ENCODE measurements at places on chromosomes 6 and 20.

DNA sequence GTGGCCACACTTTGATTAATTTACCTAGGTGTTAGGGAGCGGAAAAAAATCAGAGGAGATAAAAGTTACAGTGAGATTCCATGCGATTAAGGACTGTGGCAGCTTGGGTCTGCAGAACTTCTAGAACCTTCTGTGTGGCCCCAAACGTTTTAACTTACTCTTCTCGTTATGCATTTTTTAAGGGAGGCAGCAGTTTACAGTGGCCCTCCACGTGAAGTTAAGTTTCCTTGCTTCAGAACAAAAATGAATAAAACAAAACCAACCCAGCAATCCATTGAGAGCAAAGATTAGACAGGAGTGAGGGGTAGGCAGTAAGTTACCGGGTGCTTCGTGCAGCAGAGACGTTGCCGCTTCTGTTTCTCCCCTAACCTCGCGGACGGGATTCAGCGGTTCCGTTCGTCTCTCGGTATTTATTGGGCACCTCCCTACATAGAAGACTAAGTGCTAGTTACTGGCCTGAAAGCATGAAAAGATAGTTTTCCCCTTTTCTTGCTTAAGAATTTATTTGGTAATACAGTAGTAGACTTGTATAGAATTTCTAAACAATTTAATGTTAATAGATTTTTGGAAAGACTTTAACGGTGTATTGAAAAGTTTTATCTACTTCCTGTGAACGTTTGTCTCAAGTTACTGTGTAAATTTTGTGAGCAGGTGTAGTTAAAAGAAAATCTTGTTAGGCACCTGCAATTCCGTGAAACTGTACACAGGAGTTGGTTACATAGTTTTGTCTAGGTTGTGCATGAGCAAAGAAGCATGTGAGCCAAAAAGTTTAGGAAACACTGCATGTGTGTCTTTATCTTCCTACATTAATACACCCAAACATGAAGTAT, 1.1 kb downstream of the BAG2 start:
- DNase-seq: peak; percentile 65

DNA sequence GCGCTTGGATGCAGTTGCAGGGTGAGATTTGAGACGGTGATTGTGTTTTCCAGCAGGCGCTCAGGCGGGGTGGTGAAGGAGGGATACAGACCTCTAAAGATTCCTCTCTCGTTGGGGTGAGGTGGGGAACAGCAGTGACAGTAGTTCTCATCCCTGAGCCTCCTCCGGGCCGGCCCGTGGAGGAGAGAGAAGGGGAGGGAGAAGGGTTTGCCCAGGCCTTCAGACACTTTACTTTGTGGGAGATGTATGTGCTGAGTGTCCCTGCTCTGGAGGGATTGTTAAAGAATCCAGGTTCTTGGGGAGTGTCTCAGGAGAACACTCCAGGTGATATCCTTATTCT, 41.0 kb downstream of the PSMB9 start:
- no peak for DNase-seq

GRCh38 chr20:59247731-59248684, 52.4 kb upstream of the EDN3 start:
- DNase-seq: no peak

DNA sequence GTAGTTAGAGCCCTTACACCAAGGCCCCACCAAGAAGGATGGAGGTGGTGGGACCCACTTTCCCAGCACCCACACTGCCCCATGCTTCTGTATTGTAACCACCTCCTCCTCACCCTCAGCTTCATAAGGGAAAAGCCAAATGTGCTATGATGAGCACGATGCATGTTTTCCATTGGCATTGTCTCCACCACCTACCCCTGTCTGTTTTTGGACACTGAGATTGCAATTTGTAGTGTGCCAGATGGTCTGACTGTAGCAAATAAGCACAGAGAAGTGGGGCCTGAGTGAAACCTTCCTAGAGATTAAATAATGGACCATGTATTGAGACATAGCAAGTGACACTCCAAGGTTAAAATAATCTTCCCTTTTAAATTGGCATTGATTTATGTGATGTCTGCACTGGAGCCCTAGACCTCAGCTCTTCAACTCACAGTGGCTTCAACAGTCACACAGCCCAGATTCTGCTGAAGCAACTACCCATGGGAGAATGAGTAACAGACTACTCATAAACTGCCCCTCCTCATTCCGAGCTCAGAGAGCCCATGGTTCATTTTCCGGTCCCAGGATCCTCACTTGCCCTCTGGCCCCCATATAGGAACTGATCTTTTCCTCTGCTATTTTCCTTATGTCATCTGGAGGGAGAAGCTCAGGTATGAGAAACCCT, 177.9 kb downstream of the COL9A1 start:
- DNase-seq: no peak

- DNase-seq: peak; percentile 66
These were observed 551 bp downstream of the TREML2 start for GRCh38 chr6:41200296-41200900.

GRCh38 chr6:108585359-108585758, 24.6 kb downstream of the FOXO3 start:
- no peak for DNase-seq

Data from right cardiac atrium (tissue), 5 donors.